ENCODE measurements at places on chromosomes 4 and X.
A peak's percentile ranks its signal among the peaks of the same experiment; 100 is the strongest.

DNA sequence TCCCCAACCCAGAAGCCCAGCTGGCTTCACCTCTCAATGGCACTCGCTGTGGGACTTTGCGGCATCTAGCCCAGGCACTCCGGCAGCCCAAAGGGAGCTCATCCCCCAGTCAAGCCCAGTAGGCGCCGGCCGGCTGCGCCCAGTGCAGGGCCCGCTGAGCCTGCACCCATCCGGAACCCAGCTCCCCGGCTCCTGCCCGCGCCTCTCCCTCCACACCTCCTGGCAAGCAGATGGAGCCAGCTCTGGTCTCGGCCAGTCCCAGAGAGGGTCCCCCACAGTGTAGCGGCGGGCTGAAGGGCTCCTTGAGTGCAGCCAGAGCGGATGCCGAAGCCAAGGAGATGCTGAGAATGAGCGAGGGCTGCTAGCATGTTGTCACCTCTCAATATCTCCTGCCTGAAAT, 116.8 kb upstream of the UGT8 start:
- no peak for DNase-seq

DNA sequence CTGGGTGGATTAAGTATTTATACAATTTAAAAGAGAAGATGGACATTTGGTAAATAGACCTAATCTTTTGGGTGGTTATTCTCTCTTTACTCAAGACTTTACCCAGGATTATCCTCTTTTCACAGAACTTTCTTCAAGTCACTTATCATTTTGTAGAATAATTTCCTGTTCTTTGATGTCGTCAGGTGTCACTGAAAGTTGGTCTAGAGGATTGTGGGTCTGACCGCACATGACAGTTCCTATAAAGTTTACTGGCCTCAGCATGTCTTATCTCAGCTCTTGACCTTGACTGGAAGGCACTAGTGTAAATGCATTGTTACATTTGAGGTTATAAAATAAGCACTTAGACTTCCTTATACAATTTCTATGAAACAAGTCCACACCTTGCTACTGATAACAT, 139.9 kb upstream of the SLC4A4 start:
- DNase-seq = peak; percentile 9

DNA sequence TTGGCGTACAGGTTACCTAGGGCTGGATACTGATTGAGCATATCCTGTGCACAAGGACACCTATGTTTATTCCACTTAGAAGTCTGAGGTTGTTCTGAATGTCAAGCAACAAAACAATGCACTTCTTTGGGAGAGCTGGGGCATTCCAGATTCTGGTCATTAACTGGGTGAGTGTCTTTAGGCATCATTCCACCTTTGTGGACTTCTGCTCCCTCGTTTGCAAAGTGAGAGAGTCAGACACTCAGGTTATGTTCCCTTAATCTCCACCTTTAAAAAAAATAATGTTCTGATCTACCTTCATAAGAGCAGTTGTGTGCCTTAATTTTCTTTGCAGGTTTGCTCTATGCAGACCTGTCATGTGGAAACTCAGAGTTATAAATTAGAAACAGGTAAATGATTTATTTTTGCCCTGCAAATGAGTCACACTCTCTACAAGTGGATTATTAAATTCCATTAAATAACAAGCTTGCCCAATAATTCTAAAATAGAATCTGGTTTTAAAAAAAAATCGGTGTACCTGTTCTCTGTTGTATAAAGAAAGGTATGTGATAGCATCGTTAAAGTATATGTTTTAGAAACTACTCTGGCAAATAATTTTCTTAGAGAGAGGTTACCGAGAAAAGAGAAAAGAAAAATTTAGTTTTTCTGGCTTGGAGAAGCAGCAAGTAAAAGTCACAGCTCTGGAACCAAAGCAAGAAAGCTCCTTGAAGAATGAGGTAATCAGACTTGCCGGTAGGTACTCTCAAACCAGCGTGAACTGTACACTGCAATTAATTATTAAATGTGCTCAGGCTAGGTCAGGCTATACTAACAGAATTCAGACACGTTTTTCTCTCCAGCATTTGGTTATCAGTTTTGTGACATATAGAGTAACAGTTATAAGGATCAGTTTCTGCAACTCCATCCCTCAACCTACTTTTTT, 93.2 kb downstream of the SORBS2 start:
- DNase-seq = no peak

DNA sequence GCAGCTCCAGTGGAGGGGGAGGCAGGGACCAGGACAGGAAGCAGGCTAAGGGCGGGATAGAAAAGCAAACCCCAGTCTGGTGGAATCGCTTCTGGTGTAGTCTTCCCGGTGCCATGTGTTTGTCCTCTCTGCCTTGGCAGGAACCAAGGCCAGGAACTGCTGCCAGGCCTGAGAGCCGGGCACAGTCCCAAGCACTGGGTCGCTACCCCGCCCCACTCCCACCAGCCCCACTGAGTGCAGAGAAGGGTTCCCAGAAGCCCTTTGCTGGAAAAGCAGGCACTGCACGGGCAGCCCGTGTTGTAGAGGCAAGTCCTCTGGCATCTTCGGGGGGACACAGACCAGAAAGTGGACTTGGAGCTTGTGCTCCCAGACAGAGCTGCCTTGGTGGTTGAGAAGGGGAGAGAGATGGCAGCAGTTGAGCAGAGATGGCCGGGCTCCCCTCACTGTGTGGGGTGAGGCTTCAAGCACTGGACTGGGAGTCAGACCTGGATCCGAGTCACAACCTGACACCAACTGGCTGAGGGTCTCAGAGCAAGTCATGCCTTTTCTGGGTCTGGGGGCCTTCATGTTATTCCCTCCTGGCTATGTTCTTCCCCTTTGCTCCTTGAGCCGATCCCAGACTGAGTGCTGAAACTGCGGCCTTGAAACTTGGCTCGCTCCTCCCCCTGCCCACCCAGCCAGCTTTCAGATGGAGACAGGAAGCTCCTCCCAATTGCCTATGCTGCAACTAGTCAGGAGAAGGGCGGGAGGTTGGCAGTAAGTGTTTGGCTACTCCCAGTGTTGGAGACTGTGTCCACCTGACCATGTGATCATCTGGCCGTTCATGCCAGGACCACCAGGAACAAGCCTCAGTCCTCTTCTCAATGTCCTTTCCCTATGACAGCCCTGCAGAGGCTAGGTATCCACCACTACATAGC, 59.7 kb upstream of the MTM1 start:
- DNase-seq = no peak

GRCh38 chrX:99192421-99192820, 1217.7 kb downstream of the PCDH19 start:
- DNase-seq = no peak

DNA sequence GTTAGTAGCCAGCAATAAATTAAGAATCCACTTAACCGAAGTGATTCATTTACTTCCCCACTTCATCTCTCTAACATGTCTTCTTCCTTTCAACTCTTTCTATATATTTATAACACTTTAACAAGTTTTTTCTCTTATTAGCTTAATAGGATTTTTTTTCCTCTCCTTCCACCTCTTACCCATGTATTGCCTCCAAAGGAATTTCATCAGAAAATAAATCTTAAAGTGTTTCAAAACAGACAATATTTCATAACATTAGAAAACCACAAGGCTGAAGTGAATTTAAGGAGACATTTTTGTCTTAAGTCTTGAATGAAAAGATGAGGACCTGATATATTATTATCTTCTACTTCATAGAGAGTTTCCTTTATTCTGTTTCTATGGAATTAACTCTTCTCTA, 101.5 kb downstream of the PDGFC start:
- DNase-seq = no peak
